ENCODE measurements at places on chromosomes 16 and 17.

- DNase-seq = peak; percentile 69
Observed at GRCh38 chr17:59105852-59106462, 723 bp downstream of the TRIM37 start.

DNA sequence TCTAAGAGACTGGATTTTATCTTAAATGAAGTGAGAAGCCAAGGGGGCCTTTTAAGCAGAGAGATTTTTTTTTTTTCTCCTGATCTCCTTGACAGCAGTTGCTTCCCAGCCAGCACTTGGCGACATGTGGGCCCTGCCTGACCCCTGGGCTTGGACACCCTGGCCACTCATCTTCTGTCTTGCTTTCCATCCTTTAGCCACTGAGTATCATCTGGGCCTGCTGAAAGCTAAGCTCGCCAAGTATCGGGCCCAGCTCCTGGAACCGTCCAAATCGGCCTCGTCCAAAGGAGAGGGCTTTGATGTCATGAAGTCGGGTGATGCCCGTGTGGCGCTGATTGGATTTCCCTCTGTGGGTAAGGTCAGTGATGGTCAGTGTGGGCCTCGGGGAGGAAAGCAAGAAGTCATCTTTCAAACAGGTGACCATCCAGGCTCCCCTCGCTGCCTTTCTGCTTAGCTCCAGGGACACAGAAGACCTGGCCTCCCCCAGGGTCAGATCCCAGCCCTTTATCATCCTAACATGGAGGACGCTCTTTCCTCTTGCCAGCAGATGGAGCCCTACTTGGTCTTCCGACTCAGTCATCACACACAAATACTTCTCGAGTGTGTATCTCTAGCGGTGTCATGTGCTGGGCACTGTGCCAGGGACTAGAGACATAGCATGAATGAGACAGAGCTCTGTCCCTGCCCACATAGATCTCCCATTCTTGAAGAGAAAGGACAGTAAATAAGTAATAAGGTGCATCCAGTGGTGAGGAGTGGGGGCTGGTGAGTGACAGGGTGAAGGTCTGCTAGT is 6.1 kb downstream of the DRG2 start:
- DNase-seq = peak; percentile 60

DNA sequence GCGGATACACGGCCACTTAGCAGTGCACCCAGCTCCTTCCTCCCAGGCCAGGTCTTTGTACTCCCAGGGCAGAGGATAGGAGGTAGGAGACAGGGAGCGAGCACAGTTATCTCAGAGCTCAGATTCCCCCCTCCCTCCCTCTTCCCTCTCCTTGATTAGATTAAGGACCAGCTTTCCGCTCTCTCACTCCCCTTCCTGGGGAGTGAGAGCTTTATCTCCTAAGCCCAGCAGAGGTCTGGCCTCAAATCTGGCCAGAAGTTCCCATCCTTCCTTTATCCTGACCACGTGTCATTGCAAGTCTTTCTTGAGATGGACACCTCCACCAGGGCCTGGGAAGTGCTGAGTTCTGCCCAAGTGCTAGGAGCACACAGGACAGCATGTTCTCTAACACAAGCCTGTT is 5.1 kb downstream of the ARL4D start:
- no peak for DNase-seq

- DNase-seq = peak; percentile 77
Observed at GRCh38 chr17:7922845-7923628, 6.6 kb downstream of the KCNAB3 start.

DNA sequence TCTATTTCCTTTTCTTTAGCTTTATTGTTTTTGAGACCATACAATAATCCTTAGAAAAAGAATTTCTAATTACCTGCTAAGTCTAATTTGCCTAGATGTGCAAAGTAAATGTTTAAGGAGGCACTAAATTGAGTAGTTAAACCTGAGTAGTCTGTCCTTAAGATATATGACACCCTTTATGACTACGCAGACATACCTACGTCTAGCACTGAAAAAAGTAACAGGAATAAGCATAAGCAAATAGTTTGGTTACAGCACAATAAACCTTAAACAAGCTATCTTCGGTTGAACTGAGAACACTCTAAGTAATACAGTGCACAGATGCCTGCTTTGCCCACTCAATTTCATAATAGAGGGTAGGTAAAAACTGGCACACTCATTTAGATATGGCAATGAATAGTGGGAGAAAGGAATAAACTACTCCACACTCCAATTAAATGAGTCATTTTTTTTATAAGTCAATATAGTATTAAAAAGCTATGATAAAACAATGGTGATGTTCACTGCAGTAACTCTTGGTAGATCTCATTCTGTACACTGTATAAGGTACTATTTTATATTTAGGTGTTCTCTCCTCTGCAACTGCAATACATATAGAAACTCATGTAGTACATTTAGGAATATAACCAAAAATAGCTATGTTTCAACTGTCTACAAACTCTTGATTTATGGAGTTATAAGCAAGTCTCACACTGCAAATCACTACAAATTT is 19.7 kb upstream of the INTS2 start:
- DNase-seq = no peak

DNA sequence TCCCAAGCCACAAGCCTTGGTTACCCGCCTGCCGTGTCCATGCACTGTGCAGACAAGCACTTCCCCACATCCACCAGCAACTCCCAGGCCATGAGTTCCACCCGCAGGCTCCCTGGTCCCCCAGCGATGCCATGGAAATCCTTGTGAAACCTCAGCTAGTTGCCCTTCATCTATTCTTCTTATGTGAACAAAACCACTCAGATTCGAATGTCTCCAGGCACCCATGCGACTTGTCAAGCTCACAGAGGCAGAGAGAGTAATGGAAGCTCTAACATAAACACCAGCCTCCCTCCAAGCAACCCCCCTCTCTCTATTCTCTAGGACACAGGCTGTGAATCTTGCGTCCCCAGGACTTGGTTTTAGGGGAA is 182.6 kb downstream of the C16orf95 start:
- no peak for DNase-seq

DNA sequence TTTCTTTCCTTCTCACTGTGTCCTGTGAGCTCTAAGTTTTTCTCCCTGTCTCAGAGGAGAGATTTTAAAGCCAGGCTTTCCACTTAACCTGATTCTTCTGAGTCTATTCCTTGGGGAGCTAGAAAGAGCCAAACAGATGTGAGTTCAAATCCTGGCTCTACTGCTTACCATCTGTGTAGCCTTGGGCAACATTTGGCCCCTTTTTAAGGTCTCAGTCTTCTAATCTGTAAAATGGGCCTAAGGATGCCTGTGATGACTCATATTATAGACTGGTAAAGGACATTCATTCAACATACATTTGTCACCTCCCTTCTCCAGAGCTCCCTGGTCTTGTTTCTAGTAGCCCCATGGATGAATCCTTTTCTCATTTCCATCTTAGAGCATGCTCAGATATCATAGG is 304.0 kb downstream of the SHISA9 start:
- no peak for DNase-seq

- no peak for DNase-seq
Observed at GRCh38 chr16:26316683-26317464, 625.1 kb downstream of the HS3ST4 start.

GRCh38 chr16:3242709-3243108 is 7.8 kb upstream of the ZNF200 start:
- no peak for DNase-seq

DNA sequence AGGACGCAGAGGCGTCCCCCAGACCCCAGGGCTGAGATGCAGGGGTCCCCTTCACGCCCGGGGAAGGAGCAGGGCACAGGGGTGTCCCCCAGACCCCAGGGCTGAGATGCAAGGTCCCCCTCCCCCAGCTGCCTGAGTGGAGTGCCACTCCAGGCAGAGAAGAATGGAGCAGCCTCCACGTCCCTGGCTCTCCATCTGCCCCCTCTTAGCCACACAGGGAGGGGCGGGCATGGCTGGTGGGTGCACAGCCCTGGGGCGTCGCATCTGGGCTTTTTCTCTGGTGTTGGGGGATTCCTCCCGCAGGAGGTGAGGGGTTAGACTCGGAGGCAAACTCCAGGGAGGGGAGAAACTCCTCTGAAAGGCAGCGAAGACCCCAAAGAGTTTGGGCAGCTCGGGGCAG is 17.5 kb downstream of the CIBAR2 start:
- DNase-seq = no peak

GRCh38 chr17:14299280-14300141 is 1.4 kb upstream of the HS3ST3B1 start:
- DNase-seq = peak; percentile 65

GRCh38 chr17:2986925-2987324 is 76.5 kb downstream of the OR1D5 start:
- no peak for DNase-seq

- peak; percentile 75 for DNase-seq
Observed at GRCh38 chr17:19753051-19753509, 5.0 kb upstream of the ALDH3A1 start.

GRCh38 chr17:70855401-70856054 is 686.2 kb downstream of the KCNJ2 start:
- DNase-seq = peak; percentile 21

DNA sequence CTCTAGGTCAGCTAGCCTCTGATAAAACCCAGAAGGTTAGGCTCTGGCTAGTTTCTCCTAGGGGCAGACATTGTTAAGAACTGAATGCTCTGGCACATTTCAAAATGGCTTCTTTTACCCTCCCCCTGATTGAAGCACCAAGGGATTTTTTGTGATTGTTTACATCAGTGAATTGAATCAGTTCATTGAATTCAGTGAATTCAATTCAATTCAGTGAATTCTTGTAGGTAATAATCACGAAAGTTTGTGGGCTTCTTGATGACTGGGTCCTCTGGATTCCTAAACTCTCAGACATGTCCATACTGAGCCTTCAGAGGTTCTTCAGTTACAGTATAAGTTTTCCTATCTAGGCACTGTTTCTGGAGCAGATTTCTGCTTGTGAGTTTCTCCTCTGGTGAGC is 135.2 kb upstream of the ELAC2 start:
- no peak for DNase-seq

- DNase-seq = no peak
Observed at GRCh38 chr17:63191610-63192009, 225.6 kb downstream of the TANC2 start.

DNA sequence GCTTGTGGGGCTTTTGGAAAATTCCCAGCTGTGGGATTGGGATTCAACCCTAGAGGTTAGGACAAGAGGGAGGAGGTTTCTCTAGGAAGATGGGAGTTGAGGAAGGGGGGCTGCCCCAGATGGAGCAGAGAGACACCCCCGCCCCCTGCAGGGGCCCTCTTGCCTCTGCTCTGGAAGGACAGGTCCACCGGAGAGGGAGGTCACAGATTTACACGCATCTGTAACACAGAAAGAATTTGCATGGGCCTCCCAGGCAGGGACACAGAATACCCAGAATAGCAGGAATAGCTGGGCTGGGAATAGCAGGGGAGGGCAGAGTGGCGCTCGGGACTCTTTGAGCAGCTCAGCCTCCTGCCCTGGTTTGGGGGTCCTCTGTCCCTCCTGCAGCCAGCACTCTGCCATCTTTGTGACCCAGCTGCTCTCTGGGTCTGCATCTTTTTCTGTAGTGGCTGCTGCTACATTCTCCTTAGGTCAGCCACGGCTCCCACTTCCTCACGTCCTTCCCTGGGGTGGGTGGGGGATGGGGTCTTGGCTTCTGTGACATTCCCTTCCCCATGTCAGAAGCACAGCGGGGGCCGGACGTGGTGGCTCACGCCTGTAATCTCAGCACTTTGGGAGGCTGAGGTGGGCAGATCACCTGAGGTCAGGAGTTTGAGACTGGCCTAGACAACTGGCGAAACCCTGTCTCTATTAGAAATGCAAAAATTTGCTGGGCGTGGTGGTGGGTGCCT is 33.9 kb upstream of the PLLP start:
- DNase-seq = peak; percentile 61

DNA sequence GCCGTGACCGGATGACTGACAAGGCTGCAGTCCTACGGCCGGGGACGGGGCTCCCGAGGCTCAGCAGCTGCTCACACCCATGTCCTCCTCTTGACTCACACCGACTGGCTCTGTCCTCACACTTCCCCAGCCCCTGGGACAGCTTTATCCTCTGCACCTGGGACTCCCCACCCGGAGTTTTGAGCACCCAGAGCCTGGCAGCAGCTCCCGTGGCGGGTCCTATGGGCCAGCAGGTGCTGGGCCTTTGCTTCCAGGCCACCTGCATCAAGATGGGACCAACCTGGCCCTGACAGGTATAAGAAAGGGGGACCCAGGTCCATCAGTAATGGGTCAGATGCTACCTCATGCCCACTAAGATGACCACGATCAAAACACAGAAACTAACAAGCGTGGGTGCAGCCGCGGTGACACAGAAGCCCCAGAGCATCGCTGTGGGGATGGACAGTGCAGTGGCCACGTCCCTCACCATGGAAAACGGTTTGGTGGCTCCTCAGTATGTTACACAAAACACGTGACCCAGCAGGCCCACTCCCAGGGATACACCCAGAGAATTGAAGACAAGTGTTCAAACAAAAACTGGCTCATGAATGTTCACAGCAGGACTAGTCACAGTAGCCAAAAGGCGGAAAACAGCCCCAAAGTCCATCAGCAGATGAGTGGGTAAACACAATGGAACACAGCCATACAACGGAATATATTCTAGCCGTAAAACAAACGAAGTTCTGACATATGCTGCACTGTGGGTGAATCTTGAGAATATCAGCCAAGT is 3.3 kb upstream of the NOTUM start:
- DNase-seq = no peak

- DNase-seq = no peak
Observed at GRCh38 chr16:84022644-84023043, 20.0 kb downstream of the SLC38A8 start.

- no peak for DNase-seq
Observed at GRCh38 chr16:9568261-9568660, 476.8 kb downstream of the HAPSTR1 start.

DNA sequence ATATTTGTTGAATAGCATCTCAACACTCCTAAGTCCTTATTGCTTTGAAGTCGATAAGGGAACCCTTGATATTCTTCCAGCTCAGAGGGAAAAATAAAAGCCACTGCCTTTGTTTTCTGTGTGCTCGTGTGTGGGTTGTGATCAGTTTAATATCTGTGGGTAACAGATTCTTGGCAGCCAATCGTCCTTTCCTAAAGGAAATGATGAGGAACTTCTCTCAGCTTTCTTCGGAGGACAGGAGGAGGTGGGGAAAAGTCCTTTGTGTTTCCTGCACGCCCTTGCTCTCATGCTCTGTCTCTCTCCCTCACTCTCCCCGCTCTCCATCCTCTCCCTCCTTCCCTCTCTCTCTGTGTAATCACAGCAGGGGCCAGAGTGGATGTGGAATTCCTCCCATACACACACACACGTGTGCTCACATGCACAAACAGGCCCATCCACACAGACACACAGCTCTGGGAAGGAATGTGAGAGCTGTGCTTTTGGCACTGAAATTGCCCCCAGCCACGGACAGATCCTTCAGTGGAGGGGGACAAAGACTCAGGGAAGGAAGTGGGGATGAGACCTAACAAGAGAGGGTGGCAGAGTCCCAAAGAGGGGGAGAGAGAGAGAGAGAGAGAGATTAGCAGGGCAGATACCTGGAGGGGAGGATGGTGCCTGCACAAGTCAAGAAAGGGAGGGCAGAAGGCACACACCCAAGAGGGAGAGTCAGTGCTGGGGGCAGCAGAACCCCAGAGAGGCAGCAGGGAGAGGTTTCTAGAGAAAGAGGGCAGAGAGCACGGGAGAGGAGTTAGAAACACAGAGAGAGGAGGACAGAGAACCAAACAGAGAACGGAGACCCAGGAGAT is 83.5 kb upstream of the PLCG2 start:
- DNase-seq = no peak

GRCh38 chr16:8878523-8878911 is 3.6 kb upstream of the LITAFD start:
- peak; percentile 78 for DNase-seq

- no peak for DNase-seq
Observed at GRCh38 chr17:66551839-66552238, 249.4 kb downstream of the PRKCA start.

GRCh38 chr17:51103050-51103449 is 17.6 kb downstream of the SPAG9 start:
- DNase-seq = no peak
